ENCODE measurements at places on chromosomes 3 and 15. TPM values are rescaled to one million over a fixed set of nuclear protein-coding genes. Genes with fewer than 3 reads are reported as not detected.
A peak's percentile ranks its signal among the peaks of the same experiment; 100 is the strongest.

DNA sequence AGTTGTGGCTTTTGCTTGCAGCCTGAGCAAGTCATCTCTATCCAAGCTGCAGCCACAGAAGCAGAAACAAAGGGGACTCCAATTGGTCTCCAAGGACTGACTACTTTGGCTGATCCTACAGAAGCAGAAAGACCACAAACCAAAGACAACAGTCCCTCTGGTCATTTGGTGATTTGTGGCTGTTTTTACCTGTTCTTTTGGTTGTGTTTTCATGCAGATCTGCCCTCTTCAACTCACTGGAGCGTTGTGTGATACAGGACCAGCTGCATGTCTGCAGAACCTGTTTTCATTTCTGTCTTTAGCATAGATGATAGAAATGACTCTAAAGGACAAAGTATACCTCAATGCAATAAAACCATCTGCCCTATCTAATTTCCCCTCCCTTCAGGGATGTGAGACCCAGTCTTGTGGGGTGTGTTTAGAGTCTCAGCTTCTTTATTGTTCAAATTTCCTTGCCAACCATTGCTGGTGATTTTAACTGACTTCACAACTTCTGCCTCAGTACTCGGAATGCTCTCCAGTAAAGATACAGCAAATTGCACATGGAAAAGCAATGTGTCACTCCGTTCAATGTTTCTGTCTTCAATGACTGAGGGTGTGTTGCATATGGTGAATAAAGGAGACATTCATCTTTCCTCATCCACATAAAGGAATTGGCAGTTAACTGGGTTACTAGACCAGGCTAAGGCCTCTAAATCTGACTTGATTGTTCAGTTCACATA is 48.9 kb upstream of the SLC7A14 start:
- H3K27ac ChIP-seq, result no peak overlapping the region
- DNase-seq, result no peak
- no peaks in the 10 kb centered on the region for H3K36me3 ChIP-seq
- no peak overlapping the region for H3K4me3 ChIP-seq

Gene NANOGP8
- total RNA-seq, result not detected

GRCh38 chr15:39629371-39629770 is 48.5 kb downstream of the THBS1 start:
- peak; percentile 73 for DNase-seq
- H3K4me1 ChIP-seq, result peaks cover 66% of the 10 kb centered on the region
- H3K27ac ChIP-seq, result peak overlapping the region; percentile 47
- peaks cover 8% of the 10 kb centered on the region for H3K36me3 ChIP-seq

DNA sequence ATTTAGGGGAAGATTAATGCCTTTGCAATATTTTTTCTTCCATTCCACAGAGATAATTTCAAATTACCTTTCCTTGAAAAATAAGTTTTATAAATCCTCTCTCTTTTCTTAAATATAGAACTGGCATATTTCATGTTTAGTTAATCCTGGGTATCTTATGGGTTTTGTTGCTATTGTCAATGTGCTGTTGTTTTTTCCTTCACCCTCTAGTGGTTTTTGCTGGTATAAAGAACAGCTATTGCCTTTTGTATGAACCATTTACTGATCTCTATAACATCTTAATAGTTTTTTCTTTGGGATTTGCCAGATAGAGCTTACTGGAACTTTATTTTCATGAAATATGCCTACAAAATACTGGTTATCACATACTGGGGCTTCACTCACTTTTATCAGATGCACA is 359.6 kb upstream of the DPPA4 start:
- H3K27me3 ChIP-seq, result no peaks in the 10 kb centered on the region
- no peak overlapping the region for H3K4me3 ChIP-seq
- peaks cover 12% of the 10 kb centered on the region for H3K36me3 ChIP-seq
- no peak for DNase-seq

DNA sequence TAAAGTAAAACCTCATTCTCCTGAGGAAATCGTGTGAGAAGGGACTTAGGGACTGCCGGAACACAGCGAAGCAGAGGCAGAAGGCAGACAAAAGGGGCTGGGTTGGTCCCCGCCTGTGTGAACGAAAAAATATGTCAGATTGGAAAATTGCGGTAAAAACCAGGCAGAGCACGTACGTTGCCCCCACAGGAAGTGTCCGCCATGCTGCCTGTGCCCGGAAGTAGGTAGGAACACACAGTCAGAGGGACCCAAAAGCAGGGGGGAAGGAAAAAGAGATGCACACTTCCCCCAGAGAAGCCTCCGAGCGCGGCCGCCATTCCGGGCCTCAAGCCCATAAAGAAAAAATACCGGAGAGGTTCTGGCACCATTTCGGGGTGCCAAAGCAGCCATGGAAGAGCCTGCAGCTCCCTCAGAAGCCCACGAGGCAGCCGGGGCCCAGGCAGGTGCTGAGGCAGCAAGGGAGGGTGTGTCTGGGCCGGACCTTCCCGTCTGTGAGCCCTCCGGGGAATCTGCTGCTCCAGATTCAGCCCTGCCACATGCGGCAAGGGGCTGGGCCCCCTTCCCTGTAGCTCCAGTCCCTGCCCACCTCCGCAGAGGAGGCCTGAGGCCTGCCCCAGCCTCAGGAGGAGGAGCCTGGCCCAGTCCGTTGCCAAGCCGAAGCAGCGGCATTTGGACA is at the start of gene MKRN3:
MKRN3 (plus strand) TSS at position 280 of the 676 bp plus-strand sequence; CDS start at position 389, 109 bp downstream.
- no peak within 1 kb of the TSS for H3K4me3 ChIP-seq
- H3K27ac ChIP-seq, result peak within 1 kb of the TSS; percentile 54
- no peaks in the 10 kb centered on the region for H3K4me1 ChIP-seq
- DNase-seq, result no peak
